ENCODE measurements at places on chromosomes 11 and 22.

GRCh38 chr11:34266090-34266912 lies 91.5 kb downstream of the ABTB2 start:
- DNase-seq = no peak

- no peak for DNase-seq
These were observed 34.8 kb upstream of the VWA5A start for GRCh38 chr11:124080327-124081001.

DNA sequence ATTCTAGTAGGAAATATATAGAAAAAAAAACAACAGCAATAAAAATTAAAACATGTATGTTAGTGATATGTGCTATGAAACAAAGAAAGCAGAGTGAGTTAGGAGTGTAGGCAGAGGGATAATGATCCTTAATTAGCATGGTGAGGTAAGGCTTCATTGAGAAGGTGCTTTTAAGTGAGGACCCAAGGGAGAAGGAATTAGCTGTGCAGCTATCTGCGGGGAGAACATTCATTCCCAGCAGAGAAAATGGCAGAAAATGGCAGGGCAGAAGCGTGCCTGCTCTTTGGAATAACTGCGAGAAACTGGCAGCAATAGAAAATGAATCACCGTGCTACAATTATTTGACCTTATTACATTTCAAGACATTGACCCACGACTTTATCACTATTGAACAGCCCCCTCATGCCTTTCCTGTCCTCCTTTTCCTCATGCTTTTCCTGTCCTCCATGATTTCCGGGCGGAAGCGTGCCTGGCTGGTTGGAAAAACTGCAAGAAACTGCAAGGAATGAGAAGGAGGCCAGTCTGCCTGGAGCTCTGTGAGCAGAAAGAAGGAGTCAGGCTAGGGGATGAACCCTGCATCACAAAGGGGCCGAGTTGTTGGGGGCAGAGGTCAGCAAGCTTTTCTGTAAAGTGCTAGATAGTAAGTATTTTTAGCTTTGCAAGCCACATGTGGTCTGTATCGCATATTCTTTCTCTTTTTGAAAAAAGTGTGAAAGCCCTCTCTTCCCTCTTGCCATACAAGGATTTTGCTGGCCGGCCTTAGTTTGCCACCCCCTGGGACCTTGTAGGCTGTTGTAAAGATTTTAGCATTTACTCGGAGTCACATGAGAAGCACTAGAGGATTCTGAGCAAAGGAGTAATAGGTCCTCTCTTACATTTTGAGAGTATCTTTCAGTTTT lies 37.1 kb upstream of the SWAP70 start:
- no peak for DNase-seq

DNA sequence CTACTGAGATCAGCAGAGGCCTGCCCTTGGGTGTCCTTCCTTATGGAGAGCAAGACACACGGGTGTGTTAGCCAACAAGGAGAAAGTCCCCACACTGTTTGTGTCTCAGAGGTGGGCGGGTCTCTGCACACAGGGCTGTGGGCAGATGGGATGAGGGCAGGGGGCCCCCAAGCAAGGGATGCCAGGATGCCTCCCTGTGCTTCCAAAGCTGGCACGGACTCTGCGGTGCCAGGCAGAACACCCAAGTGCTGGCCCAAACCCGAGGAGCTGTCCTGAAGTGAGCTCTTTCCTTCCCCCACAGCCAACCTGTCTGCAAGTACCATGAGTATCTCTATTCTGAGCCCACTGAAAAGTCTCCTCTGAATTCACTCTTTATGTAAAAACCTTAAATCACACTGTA lies 273.3 kb downstream of the CTTN start:
- no peak for DNase-seq

GRCh38 chr11:73024639-73025038 lies 117.5 kb downstream of the FCHSD2 start:
- no peak for DNase-seq

DNA sequence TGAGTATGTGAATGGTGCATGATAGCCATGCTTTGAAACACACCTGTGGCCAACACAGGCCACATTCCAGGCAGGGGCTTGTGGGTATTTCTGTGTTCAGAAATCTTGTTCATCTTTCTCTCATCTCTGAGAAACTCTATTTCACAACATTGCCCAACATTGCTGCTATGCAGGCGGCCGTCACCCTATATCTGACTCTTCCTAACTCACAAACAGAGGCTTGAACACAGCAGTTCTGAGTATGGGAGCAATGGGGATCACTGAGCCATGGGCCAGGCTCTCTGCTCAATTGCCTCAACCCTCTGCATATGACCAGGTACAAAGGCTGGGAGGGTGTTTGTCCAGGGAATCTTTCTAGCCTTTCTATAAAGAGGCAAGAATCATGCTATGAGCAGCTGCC lies 259.9 kb downstream of the BUD13 start:
- DNase-seq = no peak

GRCh38 chr11:30908857-30909256 lies 322.7 kb upstream of the MPPED2 start:
- no peak for DNase-seq

DNA sequence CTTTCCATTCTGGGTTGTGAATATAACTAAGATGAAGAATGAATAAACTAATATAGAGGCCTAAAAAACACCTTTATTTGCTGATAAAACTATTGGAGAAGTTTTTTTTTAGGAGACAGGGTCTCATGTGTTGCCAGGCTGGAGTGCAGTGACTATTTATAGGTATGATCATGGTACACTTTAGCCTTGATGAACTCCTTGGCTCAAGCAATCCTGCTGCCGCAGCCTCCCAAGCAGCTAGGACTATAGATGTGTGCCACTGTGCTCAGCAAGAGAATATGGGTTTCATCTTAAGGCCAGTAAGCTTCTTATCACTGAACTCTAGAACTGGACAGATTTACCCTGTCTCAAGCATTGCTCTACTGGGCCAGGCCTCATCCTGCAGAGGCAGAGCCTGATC lies 26.6 kb downstream of the CCDC90B start:
- no peak for DNase-seq

DNA sequence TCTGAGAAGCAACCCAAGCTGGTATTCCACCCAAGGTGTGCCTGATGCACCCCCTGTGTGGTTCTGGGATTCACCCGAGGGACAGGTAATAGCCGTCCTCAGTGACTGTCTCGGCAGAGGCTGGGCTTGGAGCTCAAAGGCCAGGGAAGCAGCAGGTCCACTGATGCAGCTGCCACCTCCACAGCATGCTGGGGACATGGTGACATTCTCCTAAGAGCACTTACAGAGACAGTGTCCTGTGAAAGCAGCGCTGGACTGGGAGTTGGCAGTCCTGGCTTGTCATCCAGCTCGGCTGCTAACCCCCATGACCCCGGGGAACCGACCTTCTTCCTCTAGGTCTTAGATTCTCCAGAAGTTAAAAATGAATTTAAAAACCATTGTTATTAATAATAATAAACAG lies 72.8 kb downstream of the RPUSD4 start:
- no peak for DNase-seq

DNA sequence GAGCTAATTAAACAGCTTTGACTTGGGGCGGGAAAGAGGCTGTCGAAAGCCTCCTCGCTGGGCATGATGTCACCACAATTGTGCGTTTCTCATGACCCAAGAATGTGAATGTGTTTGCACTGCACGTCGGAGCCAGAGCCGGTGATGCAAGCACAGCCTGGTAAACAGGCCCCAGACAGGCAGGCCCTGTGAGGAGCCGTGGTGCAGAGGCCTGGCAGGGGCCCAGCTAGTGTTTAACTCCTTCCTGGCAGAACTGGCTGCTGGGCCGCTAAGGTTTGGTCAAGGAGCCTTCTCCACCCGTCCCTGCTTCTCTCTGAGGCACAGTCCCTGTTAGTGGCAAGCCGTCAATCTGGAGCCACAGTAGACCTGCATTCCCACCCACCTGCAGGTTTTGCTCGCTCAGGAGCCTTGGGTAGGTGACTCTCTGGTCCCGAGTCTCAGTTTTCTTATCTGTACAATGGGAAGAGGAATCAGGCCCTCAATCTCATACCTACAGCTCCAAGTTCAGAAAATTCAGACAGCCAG lies 25.4 kb upstream of the SMTN start:
- no peak for DNase-seq

GRCh38 chr11:128747728-128748148 lies 53.9 kb downstream of the FLI1 start:
- DNase-seq = no peak

DNA sequence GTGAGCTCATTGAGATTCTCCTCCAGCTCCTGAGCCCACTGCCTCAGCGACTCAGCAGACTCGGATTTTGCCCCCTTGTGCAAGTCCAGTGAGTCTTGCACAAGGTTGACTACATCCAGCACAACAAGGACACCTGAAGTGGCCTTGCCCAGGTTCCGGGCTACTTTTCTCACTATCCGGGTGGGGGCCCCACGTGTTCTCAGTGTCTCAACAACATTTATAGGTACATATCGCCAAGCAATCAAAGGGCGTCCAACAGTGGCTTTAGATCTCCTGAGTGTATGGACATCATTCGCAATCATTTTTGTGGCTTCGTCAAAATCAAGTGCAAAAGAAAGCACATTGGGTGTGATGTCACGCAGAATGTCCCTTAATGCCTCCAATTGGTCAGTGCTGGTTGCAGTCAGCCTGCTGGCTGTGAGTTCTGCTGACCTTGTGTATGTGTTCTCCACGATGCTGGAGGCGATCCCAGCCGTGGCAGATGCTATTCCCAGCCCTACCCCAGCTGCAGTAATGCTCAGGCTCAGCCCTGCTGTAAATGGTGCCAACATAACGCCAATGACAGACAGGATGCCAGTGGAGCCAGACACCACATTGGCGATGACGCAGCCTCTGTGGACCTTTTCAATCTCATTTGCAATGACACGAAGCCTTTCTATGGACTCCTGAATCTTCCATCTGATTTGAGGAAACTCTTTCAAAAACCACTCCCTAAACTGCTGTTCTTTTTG lies 10.3 kb downstream of the APOL4 start:
- no peak for DNase-seq

DNA sequence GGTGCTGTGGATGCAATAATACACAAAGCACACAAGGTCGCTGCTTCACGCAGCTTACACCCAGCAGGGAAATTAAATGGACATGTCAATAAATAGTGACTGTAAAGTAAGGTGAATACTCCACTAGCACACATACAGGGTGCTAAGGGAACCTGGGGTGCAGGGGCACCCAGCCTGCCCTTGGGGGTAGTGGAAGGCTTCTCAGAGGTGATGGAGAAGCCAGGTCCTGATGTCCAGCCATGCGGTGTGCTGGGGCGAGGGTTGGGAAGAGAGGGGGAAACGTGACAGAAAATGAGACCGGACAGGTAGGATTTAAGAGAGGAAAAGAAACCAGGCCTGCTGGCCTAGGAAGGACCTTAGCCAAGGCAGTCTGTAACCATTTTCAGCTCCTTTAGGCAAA lies 200.5 kb downstream of the GRIK4 start:
- no peak for DNase-seq

DNA sequence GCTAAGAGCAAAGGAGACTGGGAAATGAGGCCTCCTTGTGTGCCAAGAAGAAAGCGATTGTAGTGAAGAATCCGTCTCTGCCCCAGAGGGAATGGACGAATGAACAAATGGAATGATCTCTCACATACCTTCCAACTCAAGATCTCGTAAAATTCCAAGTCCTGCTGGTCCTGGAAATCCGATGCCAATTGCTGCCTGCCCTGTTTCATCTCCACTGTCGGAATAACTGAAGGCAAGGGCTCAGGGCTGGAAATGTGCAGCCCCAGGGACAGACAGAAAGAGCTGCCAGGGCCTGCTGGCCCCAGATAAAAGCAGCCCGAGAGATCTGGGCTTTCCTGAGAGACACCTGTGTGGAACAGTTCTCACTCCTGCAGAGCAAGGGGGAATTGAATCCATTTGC lies 120.9 kb downstream of the MN1 start:
- no peak for DNase-seq

DNA sequence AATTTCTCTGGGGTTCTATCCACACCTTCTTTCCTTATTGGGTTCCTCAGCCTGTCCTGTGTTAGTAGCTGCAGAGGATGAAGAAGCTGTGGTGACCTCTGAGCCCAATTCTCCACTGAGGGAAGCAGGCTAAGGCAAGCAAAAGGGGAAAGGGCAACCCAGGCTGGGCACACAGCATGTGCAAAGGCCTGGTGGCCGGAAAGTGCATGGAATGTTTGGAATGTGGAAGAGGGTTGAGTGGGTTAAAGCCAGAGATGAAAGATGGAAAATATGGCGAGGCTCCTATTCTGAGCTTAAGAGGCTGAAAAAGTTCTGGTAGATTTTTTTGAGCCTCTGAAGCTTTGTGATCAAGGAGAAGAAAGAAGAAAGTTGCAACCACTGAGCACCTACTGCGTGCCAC lies 247.1 kb downstream of the MIAT start:
- DNase-seq = no peak
